ENCODE measurements at places on chromosomes 1 and 21. TPM values are rescaled to one million over a fixed set of nuclear protein-coding genes. Genes with fewer than 3 reads are reported as not detected.

OR2T2 gene
- total RNA-seq = not detected

RXFP4 gene
- total RNA-seq = not detected

ZBTB48 gene
- total RNA-seq = 73.2 TPM

CFAP107 gene
- not detected for total RNA-seq

CFH gene
- 0.21 TPM for total RNA-seq

PODN gene
- not detected for total RNA-seq

RNF187 gene
- total RNA-seq = 87.6 TPM

CHIT1 gene
- 0.75 TPM for total RNA-seq

- DNase-seq = peak; percentile 14
Measured at GRCh38 chr1:155207806-155208540, at the start of gene THBS3. Gene THBS3 (minus strand): TSS chr1:155207897. CDS start chr1:155207876, 21 bp downstream.

GRCh38 chr1:9413071-9413876 lies 120.6 kb downstream of the SPSB1 start:
- no peak for DNase-seq

- no peak for DNase-seq
Measured at GRCh38 chr1:239434181-239434580, 47.8 kb downstream of the CHRM3 start.

- no peak for DNase-seq
Measured at GRCh38 chr1:23614032-23614660, 54.8 kb upstream of the ID3 start.

DNA sequence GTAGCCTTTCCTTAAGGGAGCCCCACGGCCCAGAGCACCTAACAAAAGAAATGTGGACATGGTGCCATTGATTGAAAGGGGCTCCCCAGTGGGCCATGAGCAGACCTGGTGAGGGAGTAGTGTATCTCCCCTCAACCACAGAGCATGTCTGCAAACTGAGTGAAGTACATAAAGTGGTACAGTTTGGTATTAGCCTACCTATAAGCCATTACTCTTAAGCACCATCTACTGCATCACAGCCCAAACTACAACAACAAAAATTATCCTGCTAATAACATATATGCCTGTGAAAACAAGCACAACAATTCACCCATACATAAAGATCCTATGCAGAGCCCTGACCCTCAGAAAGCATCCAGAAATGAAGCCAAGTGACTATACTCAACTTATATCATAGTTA lies 407.8 kb downstream of the PTPRC start:
- DNase-seq = no peak

DNA sequence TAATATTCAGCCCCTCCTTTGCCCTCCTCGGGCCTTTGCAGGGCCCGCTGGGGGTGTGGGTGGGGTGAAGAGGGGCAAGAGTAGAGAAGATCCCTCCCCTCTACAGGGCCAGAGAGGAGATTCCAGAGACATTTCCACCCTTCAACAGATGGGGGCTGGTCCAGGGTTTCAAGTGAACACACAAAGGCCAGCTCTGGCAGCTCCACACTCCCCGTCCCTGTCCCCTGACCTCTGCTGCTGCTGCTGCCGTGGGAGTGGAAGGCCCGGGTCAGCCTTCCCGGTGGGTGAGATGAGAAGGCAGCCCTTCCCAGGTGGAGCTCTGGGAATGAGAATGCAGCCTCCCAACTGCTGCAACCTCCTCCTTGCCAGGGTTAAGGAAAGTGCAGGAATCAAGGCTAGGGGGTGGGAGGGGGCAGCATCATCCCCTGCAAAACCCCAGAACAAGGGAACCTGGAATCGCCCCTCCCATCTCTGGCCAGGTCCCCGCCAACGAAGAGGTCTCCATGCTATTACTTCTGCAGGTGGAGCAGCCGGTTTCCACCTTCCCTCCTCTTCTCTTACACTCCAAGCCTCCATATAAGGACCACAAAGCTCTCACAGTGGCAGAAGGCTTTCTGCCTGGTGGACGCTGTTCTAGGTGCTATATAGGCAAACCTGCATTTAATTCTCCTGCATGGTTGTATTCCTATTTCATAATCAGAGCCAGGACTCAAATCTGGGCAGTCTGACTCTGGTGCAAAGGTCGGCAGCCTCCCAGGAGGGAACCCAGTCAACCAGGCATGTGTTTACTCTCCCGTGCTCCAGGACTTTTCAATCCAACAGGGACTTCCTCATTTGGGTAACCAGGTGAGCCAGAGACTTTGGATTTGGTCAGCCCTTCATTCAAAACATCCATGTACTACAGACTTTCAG lies 22.9 kb upstream of the ARHGEF10L start:
- no peak for DNase-seq

- no peak for DNase-seq
Measured at GRCh38 chr1:168437821-168438220, 106.0 kb downstream of the XCL2 start.

- DNase-seq = no peak
Measured at GRCh38 chr1:36776948-36777831, 257.1 kb downstream of the GRIK3 start.

GRCh38 chr1:2503554-2504224 lies 22.7 kb downstream of the PANK4 start:
- DNase-seq = no peak

GRCh38 chr1:183814121-183814681 lies 9.3 kb downstream of the RGL1 start:
- no peak for DNase-seq

DNA sequence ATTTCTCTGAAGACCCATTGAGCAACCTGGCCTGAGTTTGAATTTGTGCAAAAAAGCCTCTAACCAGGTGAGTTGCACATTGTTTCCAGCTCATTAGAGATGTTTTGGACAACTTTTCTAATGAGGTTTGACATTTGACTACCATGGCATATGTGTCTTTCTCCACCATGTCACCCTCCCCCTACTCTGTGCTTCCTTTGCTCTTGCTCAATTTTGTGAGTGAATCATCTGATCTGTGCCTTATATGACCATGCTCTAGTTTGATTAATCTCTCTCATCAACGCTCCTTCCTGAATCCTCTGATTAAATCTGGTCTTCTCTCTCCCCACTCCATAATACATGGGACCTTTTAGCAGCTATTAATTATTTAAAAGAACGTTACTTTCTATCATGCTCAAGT lies 144.8 kb upstream of the SAMSN1 start:
- DNase-seq = no peak

DNA sequence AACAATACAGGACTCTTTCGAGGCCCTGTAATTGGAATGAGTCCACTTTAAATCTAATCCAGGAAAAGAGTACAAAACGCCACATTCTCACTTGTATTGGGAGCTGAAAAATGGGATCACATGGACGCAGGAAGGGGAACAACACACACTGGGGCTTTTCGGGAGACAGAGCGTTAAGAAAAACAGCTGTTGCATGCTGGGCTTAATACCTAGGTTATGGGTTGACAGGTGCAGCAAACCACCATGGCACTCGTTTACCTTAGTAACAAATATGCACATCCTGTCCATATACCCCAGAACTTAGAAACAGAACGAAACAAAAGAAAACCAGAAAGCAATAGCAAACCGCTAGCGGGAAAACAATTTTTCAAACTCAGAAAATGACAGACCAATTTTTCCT lies 1532.7 kb upstream of the TPTE start:
- no peak for DNase-seq

- no peak for DNase-seq
Measured at GRCh38 chr1:235327559-235328270, at the start of gene ARID4B. Gene ARID4B (minus strand): TSS chr1:235328179. CDS start chr1:235326919, 1,260 bp downstream.
